ENCODE measurements at places on chromosomes 4 and X.

DNA sequence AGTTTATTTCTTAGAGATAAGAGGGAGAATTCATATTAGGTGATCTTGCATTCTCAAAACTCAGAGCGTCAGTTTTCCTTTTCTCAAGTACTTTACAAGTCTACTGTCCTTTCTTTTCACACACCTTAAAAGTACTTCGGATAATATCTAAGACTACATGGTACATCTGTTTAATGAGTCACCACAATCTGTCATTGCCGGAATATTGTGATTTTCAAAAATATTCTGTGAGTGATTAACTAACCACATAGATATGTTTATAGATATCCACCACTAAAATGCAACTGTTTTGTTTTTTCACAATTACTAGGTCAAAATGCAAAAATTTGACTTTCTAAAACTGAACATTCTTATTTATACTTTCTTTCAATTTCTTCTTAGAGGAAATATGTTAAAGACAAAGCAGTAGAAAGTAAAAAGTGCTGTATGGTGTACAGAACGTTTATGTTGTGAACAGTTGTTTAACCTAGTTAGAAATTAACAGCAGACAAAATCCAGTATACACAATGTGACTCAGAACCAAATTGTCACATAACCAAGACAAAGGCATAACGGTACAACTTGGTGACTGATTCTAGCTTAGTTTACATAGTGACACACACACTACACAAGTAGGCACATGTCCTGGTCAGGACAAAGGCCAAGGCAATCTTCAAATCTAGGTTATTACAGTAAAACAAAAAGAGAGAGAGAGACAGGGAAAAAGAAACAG is 482.9 kb downstream of the NAF1 start:
- no peak for DNase-seq

- DNase-seq = no peak
Measured at GRCh38 chr4:15774020-15774420, 4.1 kb upstream of the CD38 start.

- DNase-seq = no peak
Measured at GRCh38 chr4:117623326-117623725, 411.0 kb upstream of the NDST3 start.

DNA sequence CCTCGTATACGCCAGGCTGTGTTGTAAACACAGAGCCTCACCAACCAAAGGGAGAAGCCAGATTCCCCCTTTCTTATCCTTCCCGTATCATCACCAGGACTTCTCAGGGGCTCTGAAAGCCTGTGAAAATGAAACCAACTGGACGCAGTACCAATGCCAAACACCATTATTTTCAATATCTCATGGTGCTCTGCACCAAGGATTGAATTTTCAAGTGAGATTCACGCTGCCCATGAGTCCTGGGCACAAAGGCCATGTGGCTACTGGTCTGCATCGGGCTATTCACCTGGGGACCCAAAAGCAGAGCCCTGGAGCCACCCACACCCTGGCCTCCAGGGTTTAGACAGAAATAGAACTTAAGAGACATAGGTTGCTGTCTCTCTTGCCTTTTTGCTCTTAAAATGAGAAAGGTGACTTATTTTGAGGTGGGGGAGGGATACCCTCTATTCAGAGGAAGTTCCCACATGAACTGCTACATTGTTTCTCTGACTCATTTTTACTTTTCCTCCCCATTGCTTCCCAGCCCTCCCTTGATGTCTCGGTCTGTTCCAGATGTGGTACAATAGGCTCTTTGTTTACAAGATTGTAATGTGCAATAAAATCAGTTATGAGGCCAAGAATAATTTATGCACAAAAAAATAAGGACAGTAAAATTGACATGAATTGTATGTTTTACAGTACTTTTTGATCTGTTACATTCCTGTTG is 55.4 kb downstream of the MAML3 start:
- DNase-seq = no peak

GRCh38 chrX:18941896-18942295 is 42.0 kb downstream of the PHKA2 start:
- no peak for DNase-seq

DNA sequence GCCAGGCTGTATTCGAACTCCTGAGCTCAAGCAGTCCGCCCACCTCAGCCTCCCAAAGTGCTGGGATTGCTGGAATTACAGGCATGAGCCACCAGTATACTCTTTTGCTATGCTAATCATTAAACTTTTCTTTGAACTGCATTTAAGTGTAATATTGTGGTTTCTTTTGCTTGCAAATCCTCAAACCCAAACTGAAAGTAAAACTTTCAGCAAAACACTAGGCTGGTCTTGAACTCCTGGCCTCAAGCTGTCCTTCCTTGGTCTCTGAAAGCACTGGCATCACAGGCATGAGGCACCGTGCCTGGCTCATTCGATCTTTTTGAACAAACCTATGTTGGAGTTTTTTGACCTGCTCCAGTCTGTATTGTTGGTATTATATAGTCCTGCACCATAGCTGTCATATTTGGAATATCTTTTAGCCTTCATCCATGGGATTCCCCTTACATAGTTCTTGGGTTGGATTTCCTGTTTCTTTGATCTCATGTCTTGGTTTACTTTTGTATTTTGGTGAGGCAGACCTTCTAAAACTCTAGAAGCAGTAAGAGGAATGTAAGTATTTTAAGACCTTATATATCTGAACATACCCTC is 34.1 kb downstream of the MOB1B start:
- DNase-seq = no peak

GRCh38 chrX:132809581-132809980 is 148.8 kb downstream of the HS6ST2 start:
- DNase-seq = no peak

- no peak for DNase-seq
Measured at GRCh38 chr4:11817088-11817487, 388.4 kb upstream of the HS3ST1 start.

GRCh38 chr4:26217961-26218676 is 102.7 kb upstream of the RBPJ start:
- peak; percentile 30 for DNase-seq

DNA sequence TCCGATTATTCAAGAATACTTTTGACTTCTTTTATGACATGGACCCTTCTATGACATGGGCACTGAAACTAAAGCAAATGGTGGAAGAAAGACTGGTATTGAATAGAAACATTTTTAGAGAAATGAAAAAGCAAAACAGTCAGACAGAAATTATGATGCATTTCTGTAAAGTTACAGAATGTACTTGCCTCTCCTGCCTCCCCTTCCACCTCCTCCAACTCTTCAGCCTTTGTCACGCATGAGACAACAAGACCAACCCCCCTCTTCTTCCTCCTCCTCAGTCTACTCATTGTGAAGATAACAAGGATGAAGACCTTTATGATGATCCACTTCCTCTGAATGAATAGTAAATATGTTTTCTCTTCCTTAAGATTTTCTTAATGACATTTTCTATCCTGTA is 46.3 kb upstream of the HUWE1 start:
- no peak for DNase-seq

DNA sequence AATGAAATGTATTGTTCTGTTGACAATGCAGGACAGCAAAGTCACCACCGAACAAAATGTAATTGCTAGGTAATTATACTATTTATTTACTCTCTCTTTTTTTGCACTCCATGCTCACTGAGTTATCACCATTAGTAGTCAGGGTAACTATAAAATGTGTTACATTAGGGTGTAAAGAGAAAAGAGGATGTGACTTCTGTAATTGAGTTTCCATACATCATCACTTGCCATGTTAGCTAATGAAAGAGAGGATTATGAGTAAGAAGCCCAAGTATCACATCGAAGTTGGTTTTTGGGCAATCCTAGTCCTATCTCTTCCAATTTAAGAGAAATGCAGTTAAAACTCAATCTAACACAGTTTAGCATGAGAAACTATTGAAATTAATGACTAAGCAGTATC is 7.6 kb downstream of the ZXDA start:
- no peak for DNase-seq

- DNase-seq = no peak
Measured at GRCh38 chrX:134373736-134374135, 86.2 kb upstream of the HPRT1 start.

- DNase-seq = no peak
Measured at GRCh38 chrX:142978130-142978684, 47.5 kb upstream of the SPANXN4 start.

- no peak for DNase-seq
Measured at GRCh38 chr4:154942176-154942575, 161.1 kb downstream of the RBM46 start.

GRCh38 chr4:127995776-127996175 is 30.6 kb downstream of the ABHD18 start:
- no peak for DNase-seq

DNA sequence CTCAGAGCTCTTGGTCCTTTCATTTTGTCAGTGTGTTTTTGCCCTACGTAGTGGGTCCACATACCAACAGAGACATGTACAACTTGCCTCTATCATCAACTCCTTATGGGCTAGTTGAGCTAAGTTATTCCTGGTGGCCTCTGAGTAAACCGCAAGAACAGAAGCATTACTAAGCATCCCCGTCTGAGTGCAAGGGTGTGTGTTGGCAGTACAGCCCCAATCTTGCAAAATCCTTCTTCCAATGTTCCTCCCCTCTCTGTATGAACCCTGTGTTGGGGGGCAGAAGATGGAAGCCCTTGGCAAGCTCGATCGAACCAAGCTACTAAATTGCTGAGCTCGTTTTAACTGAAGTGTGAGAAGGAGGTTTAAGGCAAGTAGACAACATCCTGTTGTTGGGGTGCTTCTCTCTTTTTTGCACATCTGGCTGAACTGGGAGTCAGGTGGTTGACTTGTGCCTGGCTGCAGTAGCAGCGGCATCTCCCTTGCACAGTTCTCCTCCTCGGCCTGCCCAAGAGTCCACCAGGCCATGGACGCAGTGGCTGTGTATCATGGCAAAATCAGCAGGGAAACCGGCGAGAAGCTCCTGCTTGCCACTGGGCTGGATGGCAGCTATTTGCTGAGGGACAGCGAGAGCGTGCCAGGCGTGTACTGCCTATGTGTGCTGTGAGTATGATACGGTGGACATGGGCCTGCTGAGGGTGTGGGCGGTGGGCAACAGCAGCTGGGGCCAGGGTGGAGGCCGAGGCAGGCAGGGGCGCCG is at the start of gene SH2D1A:
Gene SH2D1A (plus strand): TSS at position 447 of the 760 bp plus-strand sequence. CDS start 80 bp downstream, at position 527.
- peak; percentile 27 for DNase-seq

GRCh38 chr4:40395908-40396793 is 61.0 kb downstream of the CHRNA9 start:
- DNase-seq = no peak

DNA sequence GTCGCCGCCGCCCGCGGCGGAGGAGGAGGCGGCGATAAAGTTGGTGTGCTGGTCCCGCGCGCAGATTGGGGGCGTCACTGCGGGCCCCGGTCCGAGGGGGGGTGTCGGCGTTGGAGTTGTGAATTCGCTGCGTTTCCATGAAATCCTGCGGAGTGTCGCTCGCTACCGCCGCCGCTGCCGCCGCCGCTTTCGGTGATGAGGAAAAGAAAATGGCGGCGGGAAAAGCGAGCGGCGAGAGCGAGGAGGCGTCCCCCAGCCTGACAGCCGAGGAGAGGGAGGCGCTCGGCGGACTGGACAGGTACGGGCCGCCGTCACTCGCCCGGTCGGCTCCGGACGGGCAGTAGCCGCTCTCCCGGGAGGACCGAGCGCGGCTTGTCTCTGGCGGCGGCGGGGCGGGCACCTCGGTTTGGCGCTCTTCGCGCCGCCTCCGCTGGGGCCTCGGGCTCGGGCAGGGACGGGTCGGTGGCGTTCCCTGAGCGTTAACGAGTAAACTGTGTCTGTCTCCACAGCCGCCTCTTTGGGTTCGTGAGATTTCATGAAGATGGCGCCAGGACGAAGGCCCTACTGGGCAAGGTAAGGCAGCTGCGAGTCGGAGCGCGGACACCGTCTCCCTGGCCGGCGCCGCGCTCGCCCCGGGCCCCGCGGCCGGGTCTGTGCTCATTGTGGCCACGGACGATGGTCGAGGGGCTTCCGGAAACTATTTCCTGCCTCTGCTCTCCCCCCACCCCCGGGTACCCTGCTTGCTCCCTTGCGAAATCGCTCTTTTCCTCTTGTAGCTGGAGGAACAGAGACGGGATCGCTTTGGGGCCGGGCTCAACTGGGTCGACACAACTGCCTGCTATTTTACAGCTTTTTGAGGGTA is 658 bp downstream of the KDM6A start:
- DNase-seq = peak; percentile 50

DNA sequence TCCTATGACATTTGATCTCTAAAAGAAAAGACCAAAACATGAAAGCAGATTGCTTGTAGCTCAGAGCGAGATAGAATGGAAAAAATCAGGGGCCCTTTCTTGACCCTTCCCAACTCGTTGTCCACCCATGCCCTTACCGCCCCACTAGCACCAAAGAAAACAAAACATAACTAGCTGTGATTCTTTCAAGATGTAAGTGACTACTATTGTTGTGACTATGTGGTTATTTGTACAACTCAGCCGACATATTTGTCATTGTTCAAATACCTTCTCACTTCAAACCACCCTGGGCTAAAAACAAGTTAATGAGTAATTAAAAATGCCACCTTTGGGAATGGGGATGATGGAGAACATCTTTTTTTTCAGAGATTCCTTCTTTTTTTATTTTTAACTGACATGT is 171.2 kb upstream of the GPC4 start:
- no peak for DNase-seq

DNA sequence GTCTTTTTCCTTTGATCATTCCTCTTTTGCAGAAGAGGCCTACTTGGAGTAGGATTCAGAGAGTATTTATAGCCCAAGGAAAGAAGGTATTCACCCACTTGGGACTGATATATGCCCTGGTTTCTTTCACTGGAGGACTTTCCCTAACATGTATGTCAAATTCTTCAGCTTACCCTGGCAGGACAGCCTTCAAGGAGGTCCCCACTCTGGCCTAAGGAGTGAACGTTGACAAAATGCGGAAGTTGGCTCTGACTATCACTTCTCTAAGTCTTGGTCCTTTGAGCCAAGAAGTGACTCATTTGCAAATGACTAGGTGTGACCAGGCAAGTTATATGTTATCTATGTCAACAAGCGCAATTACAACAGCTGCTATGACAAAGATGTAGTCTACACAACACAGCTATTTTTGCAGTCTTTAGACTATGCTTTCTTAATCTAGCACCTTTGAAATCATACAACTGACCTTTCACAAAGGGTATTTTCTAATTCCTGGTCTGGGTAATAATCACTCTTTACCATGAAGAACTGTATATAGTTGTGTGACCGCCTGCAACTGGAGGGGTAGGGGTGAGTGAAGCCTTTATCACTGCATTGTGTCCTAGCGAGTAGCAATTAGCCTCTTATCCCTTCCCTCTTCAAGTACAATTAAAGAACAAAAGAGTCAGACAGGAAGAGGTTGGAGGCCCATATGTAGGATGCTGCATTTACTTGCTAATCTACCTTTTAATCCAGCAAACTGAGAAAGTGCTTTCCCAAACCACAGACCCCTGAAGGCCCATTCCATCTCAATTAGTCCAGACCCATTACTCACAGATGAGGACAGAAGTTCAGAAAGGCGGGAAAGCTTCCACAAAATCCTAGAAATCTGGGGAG is 50.1 kb downstream of the RASGEF1B start:
- peak; percentile 70 for DNase-seq

GRCh38 chrX:45385757-45386156 is 185.1 kb upstream of the DIPK2B start:
- DNase-seq = no peak

- no peak for DNase-seq
Measured at GRCh38 chr4:24094726-24095125, 204.9 kb upstream of the PPARGC1A start.

Data from CD4-positive, alpha-beta T cell treated with Interleukin-4 for 1 hour (primary cell).